Liver (tissue), 10 donors: ENCODE measurements at places on chromosomes 2 and 18. TPM values are rescaled to one million over a fixed set of nuclear protein-coding genes. Genes with fewer than 3 reads are reported as not detected.
A peak's percentile ranks its signal among the peaks of the same experiment; 100 is the strongest.

DNA sequence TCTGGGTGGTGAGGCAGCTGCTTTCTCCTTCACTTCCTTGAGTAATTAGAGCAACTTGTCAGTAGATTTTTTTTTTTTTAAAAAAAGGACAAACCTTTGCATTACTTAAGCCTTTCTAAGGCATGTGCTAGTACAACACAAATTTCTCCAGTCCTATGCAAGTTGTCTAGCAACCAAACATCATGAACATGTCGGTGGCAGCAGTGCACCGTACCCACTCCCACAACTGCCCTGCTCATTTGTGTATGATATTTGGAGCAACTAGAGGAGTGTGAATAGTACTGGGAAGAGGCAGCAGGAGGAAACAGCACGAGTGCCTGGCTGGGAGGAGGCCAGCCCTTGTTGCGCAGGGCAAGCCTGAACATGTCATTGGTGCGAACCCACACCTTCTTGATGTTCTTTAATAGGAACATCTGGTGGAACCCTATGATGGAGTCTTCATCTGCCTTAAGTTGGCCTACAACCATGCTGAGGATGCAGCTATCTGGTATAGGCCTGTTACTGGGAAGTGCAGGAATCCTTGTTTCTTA lies 238.3 kb downstream of the TDRD15 start:
- no peak overlapping the region for H3K4me3 ChIP-seq
- H3K27ac ChIP-seq = no peak overlapping the region
- DNase-seq = no peak
- H3K36me3 ChIP-seq = no peaks in the 10 kb centered on the region
- H3K27me3 ChIP-seq = no peaks in the 10 kb centered on the region

DNA sequence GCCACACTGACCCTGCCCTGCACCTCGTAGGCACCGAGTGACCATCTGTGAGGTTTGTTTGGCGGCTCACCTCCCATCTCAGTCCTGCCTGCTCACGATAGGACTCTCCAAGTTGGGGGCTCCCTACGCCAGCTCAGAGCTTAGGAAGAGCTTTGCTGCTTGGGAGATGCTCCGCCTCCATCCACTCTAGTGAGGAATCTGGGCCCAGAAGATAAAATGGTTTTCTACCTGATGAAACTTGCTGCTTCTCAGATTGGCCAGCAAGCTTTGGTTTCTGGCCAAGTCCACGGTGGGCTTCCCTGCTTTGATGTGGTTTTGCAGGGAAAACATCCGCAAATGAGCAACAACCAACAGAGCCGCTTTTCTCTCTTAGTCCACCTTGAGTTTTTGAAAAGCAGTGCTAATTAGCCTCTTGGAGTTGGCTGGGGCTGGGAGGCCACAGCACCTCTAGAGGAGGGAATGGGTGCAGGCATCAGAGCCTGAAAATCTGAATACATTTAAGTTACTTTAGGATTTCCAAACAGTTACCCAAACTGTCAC lies 42.2 kb downstream of the THNSL2 start:
- H3K27ac ChIP-seq = no peak overlapping the region
- no peak overlapping the region for H3K4me3 ChIP-seq
- DNase-seq = peak; percentile 27

- H3K27ac ChIP-seq = peak overlapping the region; percentile 65
- H3K27me3 ChIP-seq = no peaks in the 10 kb centered on the region
- H3K4me1 ChIP-seq = peaks cover 8% of the 10 kb centered on the region
- no peak for DNase-seq
These were observed 30.7 kb upstream of the ROCK2 start for GRCh38 chr2:11375025-11375688.

Gene ATL2
- total RNA-seq = 163 TPM

Gene RAB6C
- total RNA-seq = not detected

Gene SERPINB12
- not detected for total RNA-seq
